ENCODE measurements at places on chromosomes 5 and 9. TPM values are rescaled to one million over a fixed set of nuclear protein-coding genes. Genes with fewer than 3 reads are reported as not detected.

C7 gene
- total RNA-seq, result 0.84 TPM

DNA sequence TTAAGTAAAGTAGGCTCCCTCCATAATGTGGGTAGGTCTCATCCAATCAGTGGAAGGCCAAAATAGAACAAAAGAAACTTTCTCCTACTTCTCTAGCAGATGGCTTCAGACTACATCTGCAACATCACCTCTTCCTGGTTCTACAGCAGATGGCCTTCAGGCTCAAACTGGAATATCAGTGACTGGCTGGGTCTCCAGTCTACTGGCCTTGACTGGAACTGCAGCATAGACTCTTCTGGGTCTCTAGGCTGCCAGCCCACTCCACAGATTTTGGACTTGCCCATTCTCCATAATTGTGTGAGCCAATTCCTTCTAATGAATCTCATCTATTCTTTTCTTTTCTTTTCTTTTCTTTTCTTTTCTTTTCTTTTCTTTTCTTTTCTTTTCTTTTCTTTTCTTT lies 64.8 kb downstream of the ACER2 start:
- no peak for DNase-seq

GRCh38 chr5:163509291-163509951 lies 4.0 kb downstream of the MAT2B start:
- no peak for DNase-seq

- no peak for DNase-seq
Observed at GRCh38 chr9:68547417-68547816, 6.7 kb upstream of the TMEM252 start.

DNA sequence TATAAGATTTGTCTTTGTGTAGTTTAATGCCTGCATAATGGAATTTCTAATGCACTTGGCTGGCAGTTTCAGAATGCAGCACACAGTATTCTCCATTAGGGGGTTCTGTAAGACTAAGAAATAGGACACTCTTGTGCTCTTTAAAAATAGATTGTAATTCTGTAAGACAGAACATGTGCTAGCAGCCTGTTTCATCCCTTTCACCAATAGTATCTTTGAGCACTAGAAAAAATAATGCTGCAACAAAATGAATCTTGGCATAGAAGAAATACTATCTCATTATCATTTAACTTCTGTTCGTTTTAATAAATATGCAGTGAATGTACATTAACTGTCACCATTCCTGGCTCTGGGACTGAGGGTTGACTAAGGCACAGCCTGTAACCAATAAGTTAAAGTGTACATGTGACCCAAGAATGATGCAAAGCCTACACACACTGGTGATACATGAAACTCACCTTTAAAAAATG lies 23.8 kb upstream of the ZNF622 start:
- DNase-seq, result peak; percentile 55

DNA sequence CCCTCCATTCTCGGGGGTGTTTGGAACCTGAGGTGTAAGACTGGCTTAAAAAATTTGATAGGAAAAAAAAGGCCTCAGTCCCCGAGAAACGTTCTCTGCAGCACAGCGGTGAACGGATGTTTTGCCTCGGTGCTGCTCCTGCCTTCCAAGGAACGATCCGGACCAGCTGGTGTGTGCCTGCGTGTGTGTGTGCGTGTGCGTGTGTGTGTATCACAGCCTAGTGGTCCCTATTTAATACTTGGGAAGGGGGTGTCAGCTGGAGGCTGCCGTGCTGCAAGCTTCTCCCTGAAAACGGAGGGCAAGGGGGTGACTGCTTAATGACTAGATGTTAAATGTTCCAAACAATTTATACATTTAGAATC lies 76.9 kb downstream of the LHX2 start:
- no peak for DNase-seq

SLC35A4 gene
- total RNA-seq, result 33.5 TPM

DNA sequence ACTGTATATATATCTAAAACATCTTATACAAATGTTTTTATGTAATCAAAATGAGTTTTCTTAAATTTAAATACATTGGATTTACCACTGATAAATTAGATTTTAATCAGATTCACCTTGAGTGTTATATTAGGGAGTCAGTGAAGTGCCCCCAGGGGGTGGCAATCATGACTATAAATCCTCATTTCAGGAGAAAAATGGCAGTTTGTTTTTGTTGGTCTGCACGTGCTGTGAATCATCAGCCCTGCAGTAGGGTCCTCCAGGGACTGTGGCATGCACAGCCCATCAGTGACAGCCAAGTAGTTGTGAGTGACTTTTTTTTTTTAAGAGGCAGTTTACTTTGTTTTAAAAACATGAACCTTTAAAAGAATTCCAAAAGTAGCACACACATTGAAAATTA lies 65.2 kb downstream of the ZSWIM6 start:
- DNase-seq, result peak; percentile 75

DNA sequence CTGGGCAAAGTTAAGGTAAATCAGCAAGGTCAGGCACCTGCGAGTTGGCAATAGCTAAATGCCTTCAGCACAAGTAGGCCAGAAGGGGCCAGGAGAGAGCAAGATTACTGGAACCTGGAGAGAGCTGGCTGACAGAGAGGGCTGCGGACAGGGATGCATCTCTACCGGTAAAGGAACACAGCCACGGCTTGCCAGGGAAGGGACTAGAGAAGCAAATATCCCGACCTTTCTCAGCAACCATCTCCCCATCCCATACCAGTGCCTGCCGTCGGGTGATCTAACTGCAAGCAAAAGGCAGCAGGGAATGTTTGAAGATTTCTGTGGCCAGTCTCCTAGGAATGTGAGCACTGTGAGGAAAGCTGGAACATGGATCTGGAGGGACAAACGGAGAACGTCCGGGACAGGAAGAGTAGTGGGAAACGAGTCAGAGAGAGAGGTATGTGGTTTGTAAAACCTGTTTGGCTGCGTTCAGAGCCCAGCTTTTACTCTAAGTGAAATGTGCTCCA lies 15.9 kb upstream of the ABLIM3 start:
- no peak for DNase-seq

PRUNE2 gene
- total RNA-seq, result 7.2 TPM
